ENCODE measurements at places on chromosomes 16 and 17.

GRCh38 chr16:24037335-24037734, 201.6 kb downstream of the PRKCB start:
- no peak for DNase-seq

DNA sequence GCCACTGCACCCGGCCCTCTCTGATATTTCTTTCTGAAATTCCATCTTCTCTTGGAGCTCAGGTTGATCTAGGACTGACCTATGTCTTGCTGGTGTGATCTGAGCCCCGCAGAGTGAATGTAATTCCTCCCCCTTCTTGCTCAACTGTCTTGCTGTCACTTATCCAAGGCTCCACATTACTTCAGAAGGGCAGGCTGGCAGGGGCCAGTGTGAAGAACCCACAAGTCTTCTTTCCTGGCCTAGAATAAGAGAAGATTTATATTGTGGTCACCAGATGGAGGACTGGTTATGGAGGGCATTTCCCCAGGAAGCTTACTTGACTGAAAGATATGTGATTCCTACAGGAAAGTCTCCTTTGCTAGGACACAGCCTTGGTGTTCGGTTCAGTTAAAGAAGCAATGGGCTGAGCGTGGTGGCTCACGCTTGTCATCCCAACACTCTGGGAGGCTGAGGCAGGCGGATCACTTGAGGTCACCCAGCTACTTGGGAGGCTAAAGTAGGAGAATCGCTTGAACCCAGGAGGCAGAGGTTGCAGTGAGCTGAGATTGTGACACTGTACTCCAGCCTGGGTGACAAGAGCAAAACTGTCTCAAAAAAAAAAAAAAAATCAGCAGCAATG, 13.4 kb downstream of the ITGAL start:
- no peak for DNase-seq

- DNase-seq, result no peak
Measured at GRCh38 chr17:4007346-4008081, 43.3 kb upstream of the ATP2A3 start.

- DNase-seq, result no peak
Measured at GRCh38 chr17:20302246-20302917, 165.0 kb downstream of the LGALS9B start.

GRCh38 chr17:18262641-18263040, 2.2 kb downstream of the MIEF2 start:
- DNase-seq, result no peak

- DNase-seq, result no peak
Measured at GRCh38 chr17:68612209-68612922, 11.2 kb upstream of the FAM20A start.

DNA sequence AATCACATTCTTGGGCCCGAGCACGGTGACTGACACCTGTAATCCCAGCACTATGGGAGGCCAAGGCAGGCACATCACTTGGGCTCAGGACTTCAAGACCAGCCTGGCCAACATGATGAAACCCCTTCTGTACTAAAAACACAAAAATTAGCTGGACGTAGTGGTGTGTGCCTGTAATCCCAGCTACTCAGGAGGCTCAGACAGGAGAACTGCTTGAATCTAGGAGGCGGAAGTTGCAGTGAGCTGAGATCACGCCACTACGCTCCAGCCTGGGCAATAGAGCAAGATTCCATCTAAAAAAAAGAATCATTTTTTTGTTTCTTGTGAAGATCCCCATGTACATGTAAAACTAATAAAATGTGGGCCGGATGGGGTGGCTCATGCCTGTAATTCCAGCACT, 53.1 kb upstream of the ATF7IP2 start:
- no peak for DNase-seq

DNA sequence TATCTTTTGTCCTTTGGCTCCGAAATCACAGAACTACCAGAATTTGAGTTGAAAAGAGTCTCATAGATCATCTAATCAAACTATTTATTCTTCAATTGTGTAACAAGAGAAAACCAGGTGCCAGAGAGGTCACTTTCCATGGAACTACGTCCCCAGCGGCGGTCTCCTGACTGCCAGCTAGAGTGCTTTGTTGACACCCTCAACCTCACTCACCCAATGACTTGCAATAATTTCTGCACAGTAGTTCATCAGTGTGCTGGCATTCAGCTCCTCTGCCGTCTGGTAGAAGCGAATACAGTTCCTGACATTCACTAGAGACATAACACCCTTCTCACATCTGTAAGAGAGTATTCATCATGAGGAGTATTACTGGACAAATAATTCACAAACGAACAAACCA, 54.2 kb downstream of the ANKFY1 start:
- no peak for DNase-seq

DNA sequence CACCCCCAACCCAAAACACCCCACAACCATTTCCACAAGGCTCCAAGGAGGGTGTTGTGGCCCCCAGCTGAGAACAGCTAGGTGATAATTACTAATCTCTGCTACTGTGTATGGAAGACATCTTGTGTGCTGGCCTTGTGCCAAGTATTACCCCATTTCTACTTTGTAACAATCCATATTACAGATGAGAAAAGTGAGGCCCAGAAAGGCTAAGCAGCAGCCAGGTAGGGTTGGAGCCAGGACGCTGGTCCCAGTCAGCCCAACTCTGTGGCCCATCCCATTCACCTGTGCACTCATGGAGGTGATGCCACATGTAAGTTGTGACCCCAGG, 12.4 kb upstream of the PEMT start:
- DNase-seq, result no peak

GRCh38 chr17:31532081-31532480, 140.6 kb downstream of the RAB11FIP4 start:
- DNase-seq, result no peak

DNA sequence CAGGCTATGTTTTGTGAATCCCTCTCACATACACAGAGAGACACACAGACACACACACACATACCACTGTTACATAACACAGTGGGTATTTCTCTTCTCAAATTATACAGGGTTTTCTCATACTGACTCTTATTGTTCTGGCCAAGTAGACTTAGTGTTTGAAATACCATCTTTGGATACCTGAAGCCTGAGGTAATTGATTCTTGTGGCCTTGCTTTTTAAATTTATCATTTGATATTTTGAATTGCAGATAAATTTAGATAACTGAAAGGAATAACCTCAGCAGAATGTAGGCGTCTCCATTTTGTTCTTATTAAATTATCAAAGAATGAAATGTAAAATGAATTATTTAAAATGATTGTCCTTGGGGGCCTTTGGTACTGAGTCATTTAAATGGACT, 223.8 kb downstream of the LGALS9B start:
- no peak for DNase-seq

DNA sequence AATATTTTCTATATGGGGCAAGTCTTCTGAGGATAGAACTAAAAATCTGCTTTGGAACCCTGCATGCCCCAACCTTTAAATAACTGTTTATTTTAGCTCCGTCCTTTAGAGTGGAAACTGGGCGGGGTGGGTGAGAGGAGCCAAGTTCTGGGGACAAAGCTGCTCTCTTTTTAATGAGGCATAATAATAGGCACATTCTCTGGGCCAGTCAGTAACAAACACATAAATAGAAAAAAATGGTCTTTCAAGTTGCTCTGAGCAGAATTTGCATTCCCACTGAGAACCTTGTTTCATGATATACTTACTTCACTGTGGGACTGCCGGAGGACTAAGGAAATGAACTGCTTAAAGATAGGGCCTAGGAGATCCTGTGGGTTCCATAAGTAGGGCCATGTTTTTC, 51.5 kb downstream of the KNOP1 start:
- no peak for DNase-seq

DNA sequence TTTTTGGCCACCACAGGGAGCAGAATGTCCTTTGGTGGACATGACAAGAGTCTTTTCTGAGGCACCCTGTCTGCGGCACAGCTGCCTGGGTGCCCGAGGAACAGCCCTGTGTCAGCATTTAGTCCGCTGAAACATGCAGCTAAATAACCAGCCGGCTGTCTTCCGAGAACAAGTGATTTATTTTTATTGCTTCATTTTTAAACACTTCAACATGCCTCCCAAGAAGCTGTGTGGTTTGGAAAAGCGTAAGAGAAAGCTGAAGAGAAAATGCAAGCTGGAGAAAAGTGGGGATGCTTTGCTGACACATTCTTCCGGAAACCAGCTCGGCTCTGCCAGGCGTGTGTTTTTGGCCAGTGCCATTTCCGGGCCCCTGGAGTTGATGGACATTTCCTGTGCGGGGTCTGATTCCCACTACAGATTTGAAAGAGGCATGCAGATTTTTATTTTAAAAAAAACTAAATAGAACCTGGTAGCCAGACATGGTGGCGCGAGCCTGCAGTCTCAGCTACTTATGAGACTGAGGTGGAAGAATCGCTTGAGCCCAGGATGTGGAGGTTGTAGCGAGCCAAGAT, 94.7 kb downstream of the SEC14L1 start:
- no peak for DNase-seq

- no peak for DNase-seq
Measured at GRCh38 chr16:27387724-27388123, 14.2 kb upstream of the IL21R start.

- DNase-seq, result no peak
Measured at GRCh38 chr17:42562388-42563142, 617 bp downstream of the COASY start.

GRCh38 chr16:54176376-54176901, 110.1 kb downstream of the IRX3 start:
- DNase-seq, result no peak

DNA sequence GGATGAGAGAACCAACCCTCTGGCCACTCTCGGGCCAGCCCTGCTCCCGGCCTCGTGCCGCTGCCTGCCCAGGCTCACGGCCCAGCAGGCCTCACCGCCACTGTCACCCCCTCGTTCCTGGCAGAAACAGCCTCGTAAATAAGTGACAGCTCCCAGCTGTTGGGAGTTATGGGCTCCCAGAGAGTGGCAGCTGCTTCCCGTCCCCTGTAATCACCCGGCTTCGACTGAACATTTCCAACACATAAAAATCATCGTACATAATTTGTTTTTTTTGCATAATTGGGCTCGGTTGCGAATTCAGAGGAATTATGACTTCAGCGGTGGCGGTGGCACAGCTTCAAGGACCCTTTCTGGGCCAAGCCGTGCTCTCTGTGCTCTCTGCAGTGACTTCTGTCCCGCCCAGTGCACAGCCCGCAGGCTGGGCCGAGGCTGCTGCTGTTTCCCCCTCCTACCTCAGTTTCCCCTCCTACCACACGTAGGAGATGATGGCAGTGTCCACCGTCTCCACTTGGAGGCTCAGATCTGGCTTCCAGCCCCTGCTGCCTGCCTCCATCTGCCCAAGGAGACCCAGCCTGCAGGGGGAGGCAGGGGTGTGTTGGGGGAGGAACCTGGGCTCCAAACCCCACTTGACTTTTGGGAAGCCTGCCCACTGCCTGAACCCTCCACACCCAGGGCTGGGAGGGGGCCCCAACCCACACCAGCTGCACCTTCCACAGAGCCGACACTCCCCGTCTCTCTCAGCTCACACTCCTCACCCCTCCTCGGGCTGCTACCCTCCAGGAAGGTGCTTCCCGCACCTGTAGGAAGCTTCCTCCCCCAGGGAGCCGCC, 84.9 kb downstream of the RTN4RL1 start:
- no peak for DNase-seq

DNA sequence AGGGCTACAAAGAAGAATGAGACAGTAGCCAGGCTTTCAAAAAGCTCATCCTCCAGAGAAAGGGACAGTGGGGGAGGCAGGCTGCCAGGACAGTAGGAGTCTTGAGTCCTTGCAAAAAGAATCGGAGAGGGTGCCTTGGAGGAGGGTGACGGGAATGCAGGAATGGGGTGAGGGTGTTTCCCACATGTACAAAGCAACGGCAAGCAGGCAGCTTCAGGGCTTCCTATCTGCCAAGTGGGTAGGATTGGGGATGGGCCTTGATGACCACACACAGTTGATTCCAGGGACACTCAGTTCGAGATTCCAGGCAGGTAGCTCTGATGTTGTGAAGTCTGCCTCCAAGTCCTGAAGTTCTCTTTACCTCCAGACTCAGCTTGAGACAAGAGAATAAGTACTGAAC, 54.4 kb downstream of the C17orf67 start:
- DNase-seq, result no peak

DNA sequence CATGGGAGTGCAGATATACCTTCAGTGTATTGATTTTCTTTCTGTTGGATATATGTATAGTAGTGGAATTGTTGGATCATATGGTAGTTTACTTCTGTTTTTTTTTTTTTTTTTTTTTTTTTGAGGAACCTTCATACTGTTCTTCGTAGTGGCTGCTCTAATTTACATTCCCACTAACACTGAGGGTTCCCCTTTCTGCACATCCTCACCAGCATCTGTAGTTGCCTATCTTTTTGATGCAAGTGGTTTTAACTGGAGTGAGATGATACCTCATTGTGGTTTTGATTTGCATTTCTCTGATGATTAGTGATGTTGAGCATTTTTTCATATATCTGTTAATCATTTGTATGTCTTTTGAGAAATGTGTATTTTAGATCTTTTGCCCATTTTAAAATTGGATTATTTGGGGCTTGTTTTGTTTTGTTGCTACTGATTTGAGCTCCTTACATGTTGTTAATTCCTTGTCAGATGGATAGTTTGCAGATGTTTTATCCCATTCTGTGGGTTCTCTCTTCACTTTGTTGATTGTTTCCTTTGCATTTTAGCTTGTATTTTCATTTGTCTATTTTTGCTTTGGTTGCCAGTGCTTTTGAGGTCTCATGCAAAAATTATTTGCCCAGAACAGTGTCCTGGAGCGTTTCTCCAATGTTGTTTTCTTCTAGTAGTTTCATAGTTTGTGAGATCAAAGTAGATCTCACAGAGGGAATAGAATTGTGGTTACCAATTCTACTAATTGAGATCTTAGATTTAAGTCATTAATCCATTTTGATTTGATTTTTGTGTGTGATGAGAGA, 25.0 kb upstream of the BCAS3 start:
- DNase-seq, result no peak

DNA sequence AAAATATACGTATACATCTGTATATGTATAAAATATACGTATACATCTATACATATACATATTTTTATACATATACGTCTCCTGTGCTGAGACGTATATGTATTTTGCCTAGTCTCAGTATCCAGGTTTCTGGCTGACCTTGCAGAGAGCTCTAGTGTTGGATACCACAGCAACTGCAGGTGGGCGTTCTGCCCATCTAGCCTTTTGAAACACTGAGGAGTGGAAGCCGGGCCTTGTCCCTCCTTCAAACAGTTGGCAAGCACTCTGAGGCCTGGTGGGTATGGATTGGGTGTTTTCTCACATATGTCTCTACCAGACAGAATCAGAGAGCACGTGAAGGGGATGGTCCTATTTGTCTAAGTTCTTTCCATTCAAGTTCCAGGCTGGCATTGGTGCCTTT, 39.4 kb upstream of the MRC2 start:
- DNase-seq, result no peak

DNA sequence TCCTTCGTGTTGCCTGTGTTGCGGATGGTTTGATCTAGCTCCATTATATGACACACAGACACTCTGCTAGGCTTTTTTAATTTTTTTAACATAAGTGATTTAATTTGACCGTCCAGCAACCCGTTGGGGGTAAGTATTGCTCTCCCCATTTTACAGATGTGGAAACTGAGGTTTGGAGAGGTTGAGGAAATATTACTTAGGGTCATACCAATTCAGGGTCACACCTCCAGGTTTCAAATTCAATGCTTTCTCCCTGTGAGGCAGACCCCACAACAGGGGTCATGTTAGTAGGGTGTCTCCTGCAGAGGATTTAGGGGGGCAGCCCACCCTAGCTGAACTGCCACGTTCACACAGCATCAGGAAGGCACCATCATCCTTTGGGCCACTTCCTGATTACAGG, 179.4 kb downstream of the COPRS start:
- DNase-seq, result no peak

GRCh38 chr16:21684199-21684598, 20.4 kb downstream of the OTOA start:
- DNase-seq, result peak; percentile 12

- DNase-seq, result no peak
Measured at GRCh38 chr17:52681480-52681879, 523.0 kb upstream of the CA10 start.

GRCh38 chr16:87832137-87832527, 37.2 kb downstream of the SLC7A5 start:
- DNase-seq, result no peak

All from activated T-cell treated with anti-CD3 and anti-CD28 coated beads for 1 hour (primary cell).